ENCODE measurements at places on chromosomes 16 and 17.
A peak's percentile ranks its signal among the peaks of the same experiment; 100 is the strongest.

DNA sequence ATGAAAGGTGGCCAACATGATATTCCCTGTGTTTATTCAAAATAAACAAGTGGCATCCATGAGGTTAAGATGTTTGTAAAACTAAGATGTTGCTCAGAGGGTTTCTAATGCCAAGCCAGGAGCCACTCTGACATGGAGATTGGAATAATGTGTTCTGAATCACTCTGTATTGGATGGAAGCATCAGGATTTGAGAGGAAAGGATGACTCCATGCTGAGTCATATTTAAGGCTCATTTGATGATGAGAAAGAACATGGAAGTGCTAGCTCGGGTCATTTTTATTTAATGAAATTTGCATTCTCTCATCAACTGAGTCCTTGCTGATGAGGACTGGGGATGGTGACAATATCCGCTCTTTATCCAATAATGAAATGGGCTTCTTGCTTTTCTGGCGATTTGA is 6.2 kb downstream of the VAT1L start:
- DNase-seq = no peak

DNA sequence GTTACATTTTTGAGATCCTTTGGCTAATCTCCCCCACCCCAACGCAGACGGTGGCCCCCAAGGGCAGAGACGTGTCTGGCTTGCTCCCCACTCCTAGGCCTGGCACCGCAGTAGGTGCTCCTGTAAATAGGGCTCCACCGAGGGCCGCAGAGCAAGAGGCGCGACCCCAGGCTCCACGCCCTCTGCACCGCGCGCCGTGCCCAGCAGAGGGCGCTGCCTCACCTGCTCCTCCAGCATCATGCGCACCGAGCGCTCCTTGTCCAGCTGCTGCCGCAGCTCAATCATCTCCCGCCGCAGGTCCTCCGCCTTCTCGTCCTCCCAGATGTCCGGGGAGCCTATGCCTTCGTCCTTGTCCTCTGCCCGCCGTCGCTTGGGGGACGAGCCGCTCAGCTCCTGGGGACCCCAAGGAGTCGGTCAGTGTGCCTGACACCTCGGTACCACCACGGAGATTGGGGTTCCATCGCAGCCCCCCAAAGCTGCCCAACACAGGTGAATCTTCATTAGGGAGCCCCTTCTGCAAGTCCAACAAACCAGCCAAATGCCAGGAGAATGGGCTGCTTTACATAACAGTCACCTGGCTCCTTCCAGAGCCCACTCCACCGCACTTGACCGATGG is 11.2 kb downstream of the TFAP4 start:
- DNase-seq = no peak

DNA sequence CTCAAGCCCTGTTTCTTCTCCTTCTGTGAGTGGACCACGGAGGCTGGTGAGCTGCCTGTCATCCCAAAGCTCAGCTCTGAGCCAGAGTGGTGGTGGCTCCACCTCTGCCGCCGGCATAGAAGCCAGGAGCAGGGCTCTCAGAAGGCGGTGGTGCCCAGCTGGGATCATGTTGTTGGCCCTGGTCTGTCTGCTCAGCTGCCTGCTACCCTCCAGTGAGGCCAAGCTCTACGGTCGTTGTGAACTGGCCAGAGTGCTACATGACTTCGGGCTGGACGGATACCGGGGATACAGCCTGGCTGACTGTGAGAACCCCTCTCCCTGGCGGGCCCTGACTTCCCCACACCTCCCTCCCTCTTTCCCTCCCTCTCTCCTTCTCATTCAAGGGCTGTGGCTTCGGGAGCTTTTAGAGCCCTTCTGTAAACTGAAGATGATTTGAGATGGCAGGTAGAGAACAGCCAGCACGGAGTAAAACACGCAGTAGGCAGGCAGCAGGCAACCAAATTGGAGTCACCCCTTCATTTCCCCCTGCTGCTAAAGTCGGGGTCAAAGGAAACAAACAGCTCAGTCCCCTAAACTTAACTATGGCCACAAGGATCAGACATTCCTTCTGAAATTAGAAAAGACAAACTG is 3.9 kb downstream of the SPACA3 start:
- no peak for DNase-seq

DNA sequence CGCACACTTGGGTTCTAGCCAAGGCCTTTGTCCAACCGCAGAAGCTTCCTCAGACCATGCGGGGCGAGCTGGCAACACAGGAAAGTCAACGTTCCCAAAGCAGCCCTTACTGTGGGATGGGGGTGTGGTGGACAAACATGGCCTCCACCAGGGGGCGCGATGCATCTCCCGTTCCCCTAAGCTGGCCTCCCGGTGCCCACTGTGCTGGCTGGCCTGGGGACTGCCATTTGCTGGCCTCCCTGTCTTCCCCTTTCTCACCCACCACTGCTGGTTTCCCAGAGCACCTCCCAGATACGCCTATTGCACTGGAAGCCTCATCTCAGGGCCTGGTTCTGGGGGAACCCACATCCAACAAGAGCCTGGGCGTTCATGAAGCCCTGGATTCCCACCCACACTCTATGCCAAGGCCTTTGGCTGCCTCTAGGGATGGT is 145.3 kb downstream of the IRF8 start:
- DNase-seq = no peak

DNA sequence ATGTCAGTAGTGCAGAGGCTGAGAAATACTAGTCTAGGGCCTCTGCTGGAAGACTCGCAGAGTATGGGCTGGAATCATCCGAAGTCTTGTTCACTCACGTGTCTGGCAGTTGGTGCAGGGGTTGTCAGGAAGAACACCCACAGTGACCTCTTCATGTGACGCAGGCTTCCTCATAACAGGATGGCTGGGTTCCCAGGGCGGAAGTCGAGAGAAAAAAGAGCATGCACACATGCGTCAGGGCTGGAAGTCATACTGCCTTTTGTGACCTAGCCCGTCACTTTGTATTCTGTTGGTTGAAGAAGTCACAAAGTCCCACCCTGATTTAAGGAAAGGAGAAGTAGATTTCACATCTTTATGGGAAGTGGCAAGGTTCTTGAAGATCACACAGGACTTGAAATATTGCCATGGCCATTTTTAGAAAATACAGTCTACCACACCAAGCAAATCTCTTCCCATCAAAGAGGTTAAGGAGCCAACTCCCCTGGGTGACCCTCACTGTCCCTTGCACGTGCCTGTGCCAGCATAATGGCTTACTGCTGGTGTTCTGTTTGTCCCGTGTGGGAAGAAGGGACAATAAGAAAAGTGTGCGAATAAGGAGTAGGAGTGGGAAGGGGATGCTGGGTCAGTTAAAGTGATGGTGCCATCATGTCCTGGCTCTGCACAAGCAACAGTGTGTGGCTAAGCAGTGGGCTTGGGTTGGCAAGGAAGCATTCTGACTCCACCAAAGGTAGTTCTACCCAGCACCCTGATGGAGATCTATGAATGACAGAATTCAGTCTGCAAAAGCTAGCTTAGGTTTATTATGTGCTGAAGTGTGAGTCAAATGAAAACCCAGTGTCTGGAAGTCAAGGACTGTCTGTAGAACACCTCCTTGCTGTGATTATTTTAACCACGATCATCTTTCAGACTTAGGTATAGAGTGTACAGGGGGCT is 28.1 kb downstream of the HEATR3 start:
- DNase-seq = peak; percentile 27

GRCh38 chr17:12743046-12743445 is 46.3 kb upstream of the ARHGAP44 start:
- DNase-seq = no peak

- no peak for DNase-seq
Measured at GRCh38 chr17:62093188-62094155, 28.4 kb upstream of the MED13 start.
